ENCODE measurements at places on chromosomes 3 and 15.

DNA sequence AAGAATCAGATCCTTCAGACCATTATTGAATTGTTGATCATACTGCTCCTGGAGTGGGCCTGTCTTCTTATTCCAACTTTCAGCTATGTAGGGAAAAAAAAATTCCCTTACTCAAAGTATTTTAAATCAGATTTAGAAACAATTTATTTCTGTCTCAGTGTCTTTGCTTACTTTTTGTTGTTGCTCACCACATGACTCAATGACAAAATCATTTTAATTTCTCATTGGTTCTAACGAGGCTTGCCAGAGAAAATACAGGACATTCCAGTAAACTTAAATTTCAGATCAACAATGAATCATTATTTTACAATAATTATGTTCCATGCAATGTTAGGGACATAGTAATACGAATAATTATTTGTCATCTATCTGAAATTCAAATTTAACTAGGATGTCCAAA is 748.5 kb upstream of the CBLB start:
- DNase-seq = no peak

DNA sequence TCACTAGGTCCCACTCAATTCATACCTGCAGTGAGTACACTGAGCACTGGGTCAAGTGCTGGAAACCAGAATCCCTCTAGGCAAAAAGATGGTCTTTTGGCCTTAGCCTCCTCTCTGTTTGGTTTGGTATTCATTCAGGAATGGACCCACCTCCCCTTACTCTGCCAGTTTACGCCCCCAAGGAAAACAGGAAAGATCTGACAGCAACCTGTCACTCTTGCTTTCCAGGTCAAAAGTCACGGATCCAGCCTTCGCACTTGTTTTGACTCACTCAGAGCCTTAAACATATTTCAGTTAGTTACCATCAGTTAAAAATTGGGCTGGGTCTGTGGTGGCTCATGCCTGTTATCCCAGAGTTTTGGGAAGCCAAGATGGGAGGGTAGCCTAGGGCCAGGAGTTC is 68.1 kb downstream of the SYNM start:
- DNase-seq = no peak

- no peak for DNase-seq
Measured at GRCh38 chr15:87564681-87565080, 691.9 kb downstream of the NTRK3 start.

- DNase-seq = no peak
Measured at GRCh38 chr15:89504166-89504565, 7.8 kb upstream of the RHCG start.

DNA sequence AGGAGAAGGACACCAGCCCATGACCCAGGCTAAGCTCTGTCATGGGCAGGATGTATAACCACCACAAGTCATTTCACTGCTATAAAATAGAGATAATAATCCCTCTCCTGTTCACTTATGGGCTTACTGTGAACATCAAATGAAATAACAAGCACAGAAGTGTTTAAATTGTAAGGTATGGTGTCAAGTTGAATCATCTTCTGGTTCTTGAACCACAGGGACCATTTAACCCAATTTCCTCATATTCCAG is 44.3 kb upstream of the TLE3 start:
- no peak for DNase-seq

- DNase-seq = no peak
Measured at GRCh38 chr3:5343459-5343858, 156.0 kb downstream of the EDEM1 start.

GRCh38 chr3:122312826-122313225 is 12.2 kb upstream of the CSTA start:
- no peak for DNase-seq

Data from GM19239 (cell line).